ENCODE measurements at places on chromosomes 6 and 20.

DNA sequence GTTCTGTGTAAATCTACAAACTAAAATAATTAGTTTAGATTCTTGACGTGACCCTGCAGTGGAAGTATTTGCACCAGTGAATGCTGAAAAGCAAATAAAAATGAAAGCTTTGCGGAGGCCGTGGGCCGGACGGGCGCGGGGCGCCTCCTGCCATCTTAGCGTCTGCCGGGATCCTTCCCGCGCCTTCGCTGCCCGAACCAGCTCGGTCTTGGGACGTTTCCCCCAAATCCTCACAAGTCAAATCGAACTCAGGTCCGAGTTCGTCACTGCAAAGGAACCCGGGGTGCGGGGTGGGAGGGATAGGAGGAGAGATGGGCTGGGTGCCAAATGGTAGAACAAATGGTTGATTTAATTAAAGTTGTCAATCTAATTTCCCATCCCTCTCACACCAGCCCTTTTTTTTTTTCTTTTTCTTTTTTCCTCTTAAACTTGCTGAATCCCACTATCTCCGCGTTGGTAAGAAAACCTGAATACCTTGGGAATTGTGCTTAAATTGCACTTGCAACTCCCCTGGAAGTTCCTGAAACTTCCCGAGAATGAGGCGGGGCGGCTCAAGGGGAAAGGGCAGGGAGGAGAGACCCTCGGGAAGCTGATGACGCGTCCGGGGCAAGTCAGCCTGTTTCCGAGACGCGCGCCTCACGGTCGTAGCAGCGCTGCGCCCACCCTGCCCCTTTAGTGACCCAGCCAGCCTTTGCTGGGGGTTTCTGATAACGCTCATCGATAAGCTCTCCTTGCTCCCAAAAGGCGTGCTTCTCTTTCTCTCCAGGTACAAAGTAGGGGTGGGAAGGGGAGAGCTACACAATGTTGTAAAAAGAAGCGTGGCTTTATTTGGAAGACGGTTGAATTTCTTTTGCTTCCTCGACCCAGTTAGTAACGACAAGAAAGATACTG lies 1.8 kb downstream of the GJA1 start:
- peak; percentile 8 for DNase-seq

- no peak for DNase-seq
These were observed 18.2 kb downstream of the NEDD9 start for GRCh38 chr6:11214084-11214833.

- no peak for DNase-seq
These were observed 2.6 kb downstream of the TRIM39 start for GRCh38 chr6:30329331-30329730.

DNA sequence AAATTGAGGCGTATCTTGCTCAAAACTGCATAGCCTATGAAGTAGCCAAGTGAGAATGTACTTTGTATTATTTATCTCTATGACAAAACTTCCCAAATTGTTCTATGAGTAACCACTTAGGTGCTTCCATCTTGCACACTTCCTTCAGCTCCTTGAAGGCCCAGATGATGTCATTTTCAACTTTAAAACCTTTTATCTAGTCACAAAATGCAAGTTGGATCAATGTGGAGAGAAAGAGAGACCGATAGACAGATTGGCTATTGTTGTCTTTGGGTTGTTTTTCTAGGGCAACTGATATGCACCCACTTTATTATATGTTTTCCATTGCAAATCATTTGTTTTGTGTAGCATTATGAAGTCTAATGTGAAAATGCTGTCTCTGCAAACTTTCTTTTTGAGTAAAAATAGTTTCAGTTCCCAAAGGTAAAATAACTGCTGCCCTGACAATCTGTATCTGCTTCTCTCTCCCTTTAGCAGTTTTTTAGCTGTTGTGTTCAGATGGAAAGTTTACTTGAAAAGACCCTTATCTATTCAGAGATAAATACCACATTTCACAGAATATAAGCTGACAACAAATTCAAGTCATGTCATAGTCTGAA lies 73.7 kb upstream of the CITED2 start:
- no peak for DNase-seq

GRCh38 chr6:26156850-26157250 lies 69.6 kb downstream of the HFE start:
- DNase-seq = peak; percentile 29

DNA sequence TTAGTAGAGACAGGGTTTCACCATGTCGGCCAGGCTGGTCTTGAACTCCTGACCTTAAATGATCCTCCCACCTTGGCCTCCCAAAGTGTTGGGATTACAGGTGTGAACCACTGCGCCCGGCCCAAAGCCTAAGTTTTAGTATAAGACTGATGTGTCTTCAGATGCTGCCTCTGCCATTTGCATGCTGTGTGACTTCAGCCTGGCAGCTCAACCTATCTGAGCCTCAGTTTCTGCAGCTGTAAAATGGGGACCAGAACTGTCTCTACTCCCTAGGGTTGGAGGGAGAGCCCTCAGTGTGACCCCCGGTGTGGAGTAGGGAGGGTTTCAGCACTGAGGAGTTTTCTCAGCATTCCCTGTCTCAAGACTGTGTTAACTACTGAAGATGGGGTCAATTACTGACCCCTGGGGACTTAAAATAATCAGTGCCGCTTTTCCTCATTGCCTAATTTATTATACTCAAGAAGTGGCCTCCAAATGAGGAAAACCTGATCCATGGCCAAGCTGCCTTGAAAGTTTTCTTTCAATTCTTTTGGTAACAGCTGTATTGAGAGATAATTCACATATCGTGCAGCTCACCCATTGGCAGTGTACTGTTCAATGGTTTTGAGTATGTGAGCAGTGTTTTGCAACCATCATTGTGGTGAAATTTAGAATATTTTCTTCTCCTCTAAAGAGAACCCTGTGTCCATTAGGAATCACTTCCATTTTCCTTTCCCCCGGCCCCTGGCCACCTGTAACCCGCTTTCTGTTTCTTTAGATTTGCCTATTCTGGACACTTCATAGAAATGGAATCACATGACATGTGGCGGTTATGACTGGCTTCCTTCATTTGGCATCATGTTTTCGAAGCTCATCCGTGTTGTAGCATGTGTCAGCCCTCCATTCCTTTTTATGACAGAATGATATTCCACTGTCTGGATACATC lies 64.8 kb downstream of the PHACTR3 start:
- DNase-seq = no peak

DNA sequence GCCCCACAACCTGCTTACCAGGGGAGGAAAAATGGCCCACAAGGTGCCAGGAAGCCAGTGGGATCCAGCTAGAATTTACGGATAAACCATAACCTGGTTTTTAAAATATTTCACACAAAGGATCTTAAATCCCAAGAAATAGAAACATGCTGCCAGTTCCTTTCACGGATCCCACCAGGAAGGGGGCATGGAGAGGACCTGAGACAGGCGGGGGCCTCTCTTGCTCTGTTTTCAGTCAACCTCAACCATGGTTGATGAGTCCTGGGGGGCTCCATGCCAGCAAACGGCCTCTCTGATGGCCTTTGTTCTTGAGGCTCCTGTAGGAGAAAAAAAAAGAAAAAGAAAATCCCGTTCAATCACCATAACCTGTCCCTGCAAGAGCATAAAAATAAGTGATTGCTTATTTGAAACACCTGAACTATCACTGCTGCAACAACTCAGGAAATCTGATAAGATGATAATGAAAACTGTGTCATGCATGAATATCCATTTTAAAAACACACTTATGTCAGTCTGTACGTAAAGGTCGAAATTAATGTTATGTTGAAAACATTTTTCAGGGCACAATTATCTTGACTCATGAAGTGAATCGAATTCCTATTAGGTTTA lies 125.8 kb upstream of the CST7 start:
- DNase-seq = no peak

DNA sequence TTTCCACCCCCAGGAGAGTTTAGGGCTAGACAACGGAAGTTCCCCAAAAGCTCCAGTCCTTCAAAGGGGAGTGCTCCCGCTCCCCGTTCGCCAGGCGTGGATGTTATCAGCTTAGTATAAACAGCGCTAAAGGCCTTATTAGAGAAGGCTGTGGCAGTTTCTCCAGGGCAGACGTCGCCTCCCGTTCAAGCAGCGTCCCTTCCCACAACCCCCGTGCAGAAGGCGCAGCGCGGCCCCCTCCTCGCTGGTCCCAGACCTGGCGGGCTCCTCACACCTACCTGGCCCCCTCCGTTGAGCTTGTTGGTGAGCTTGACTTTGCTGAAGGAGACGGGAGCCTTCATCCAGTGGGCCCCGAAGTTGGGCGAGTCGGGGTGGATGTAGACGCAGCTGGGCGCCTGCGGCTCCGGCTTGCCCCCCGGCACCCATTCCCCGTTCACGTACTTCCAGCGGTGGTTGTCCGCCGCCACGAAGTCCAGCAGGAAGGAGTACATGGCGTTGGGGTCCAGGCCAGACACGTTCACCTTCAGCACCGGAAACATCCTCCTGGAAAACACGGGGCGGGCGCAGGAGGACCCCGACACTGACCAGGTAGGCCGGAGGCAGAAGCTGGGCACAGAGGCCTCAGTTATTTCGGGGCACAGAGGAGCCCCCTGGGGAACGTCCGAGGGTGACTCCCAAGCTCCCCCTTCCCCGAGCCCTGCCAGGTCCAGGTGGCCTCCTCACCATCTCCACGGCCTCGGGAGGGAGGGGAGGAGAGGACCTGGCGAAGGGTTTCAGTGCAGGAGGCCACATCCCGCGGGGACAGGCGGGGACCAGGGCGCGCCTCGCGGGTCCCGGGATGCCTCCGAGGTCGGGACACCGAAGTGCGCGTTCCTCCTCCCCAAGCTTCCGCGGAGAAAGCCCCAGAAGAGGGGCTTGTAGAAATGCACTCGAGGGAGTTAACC lies 1.1 kb downstream of the TBXT start:
- DNase-seq = no peak

GRCh38 chr6:144909753-144910285 lies 624.7 kb downstream of the UTRN start:
- no peak for DNase-seq

GRCh38 chr6:87225937-87226336 lies 70.6 kb downstream of the ZNF292 start:
- no peak for DNase-seq

DNA sequence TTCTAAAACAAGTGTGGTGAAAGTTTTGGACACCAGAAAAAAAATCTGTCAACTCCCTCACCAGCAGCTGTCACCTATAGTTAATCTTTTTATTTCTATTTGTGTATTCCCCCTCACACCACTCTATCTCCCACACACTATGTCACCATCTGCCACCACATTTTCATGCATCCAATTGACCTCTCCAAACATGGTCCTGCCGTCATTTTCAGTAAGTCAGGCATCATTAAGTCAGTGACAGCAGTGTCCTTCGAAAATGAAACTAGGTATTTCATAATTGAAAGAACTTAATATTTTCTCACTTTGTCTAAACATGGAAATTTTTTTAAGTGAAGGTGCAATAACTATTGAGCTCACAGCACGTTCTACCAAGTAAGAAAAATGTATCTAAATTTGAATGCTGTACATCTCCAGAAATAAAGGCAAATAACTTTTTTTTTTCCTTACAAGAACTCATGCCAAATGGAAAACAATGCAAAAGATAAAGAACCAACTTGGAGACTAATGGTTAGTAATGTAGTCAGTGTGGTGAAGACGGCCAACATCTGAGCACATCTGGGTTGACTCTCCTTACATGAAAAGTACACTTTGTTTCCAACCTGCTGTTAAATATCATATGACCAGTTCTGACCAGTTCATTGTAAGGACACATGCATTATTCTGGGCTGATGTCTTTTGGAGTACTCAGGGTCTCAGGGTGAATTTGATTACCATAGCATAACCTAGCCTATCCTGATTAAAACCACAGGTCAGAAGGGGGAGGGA lies 623.3 kb upstream of the MANEA start:
- no peak for DNase-seq

GRCh38 chr6:46130666-46131065 lies 877 bp downstream of the ENPP4 start:
- DNase-seq = no peak

DNA sequence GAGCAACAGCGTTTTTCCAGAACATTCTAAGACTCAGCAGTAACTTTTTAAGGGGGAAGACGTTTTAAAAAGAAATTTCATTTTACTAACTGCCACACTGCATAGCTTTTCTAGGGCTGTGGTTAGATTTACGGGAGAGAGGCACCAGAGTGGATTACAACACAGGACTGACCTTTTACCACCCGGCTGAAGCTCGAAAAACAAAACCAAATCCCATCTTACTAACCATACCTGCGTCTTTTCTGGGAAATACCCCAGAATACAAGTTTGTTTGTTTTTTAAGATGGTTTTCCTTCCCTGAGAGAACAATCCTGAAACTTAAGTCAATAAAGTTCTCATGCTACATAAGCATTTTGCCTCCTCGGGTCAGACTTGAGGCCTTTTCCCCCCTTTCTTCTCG lies 209.3 kb upstream of the SOX4 start:
- DNase-seq = no peak

GRCh38 chr6:131255434-131255833 lies 120.2 kb downstream of the AKAP7 start:
- DNase-seq = no peak

- DNase-seq = no peak
These were observed 7.1 kb upstream of the UST start for GRCh38 chr6:148739822-148740128.

- DNase-seq = no peak
These were observed 279.3 kb downstream of the HACE1 start for GRCh38 chr6:104580452-104580851.

DNA sequence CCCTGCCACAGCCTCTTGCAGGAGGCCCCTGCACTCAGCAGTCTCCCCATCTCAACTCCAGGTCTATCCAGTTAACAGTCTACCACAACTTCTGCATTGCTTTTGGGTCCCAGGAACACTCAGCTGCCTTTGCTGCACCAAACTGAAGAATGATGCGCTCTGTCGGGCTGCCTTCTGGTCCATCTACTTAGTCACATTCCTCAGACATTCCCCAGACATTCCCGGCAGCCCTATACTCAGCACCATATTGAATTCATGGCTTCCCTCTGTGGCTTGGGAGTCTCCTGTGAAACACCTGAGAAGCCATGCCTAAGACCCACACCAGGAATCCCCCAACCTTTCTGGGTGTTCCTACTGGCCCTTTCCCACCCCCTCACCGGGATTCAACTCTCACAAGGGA lies 99.6 kb upstream of the COL21A1 start:
- DNase-seq = no peak

DNA sequence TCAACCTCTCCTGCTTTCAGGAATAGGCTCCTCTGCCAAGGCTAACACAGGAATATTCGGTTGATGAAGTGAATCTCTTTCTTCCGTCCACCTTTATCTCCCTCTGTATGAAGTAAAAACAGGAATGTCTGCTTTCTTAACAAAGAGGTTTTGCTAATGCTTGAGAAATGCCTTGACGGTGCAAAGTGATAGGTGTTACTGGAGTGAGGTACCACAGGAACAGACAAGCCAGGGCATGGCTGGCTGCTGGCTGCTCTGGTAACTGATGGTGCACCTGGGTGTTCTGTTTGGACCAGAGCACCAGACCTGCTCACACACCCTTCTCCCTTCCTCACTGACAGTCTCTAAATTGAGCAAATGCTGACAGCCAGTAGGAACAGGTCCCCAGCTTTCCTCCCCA lies 174.0 kb upstream of the FBXL4 start:
- DNase-seq = no peak

Measured in stimulated activated CD4-positive, alpha-beta T cell treated with anti-CD3 and anti-CD28 coated beads, Interleukin-12 subunit alpha, Interleukin-12 subunit beta, amount 100 ng/mL, for 4 hours (primary cell).